ENCODE measurements at places on chromosomes 1 and 21.
A peak's percentile ranks its signal among the peaks of the same experiment; 100 is the strongest.

DNA sequence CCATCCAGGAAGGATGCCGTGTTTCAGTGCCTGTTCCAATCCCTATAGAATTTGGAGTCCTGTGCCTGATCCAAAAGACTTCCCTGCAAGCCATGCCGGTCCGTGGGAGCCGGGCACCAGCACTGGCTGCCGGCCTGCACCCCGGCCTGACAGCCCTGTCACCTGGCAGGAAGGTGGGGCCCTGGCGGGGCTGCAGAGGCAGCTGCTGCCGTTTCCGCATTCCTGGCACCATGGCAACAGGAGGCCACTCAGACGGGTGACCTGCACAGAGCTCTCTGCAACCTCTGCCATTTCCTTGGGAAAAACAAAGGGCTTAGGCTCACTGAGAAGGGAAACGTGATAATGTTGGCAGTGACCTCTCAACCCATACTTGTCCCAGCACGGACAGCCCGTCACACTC lies 63.2 kb upstream of the TMEM51 start:
- peak; percentile 56 for DNase-seq

- DNase-seq = no peak
Measured at GRCh38 chr1:45574105-45574626, 9.7 kb upstream of the NASP start.

DNA sequence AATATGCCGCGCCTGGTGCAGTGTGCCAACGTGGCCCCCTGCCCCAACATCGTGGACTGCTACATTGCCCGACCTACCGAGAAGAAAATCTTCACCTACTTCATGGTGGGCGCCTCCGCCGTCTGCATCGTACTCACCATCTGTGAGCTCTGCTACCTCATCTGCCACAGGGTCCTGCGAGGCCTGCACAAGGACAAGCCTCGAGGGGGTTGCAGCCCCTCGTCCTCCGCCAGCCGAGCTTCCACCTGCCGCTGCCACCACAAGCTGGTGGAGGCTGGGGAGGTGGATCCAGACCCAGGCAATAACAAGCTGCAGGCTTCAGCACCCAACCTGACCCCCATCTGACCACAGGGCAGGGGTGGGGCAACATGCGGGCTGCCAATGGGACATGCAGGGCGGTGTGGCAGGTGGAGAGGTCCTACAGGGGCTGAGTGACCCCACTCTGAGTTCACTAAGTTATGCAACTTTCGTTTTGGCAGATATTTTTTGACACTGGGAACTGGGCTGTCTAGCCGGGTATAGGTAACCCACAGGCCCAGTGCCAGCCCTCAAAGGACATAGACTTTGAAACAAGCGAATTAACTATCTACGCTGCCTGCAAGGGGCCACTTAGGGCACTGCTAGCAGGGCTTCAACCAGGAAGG lies 4.3 kb downstream of the GJB3 start:
- no peak for DNase-seq

DNA sequence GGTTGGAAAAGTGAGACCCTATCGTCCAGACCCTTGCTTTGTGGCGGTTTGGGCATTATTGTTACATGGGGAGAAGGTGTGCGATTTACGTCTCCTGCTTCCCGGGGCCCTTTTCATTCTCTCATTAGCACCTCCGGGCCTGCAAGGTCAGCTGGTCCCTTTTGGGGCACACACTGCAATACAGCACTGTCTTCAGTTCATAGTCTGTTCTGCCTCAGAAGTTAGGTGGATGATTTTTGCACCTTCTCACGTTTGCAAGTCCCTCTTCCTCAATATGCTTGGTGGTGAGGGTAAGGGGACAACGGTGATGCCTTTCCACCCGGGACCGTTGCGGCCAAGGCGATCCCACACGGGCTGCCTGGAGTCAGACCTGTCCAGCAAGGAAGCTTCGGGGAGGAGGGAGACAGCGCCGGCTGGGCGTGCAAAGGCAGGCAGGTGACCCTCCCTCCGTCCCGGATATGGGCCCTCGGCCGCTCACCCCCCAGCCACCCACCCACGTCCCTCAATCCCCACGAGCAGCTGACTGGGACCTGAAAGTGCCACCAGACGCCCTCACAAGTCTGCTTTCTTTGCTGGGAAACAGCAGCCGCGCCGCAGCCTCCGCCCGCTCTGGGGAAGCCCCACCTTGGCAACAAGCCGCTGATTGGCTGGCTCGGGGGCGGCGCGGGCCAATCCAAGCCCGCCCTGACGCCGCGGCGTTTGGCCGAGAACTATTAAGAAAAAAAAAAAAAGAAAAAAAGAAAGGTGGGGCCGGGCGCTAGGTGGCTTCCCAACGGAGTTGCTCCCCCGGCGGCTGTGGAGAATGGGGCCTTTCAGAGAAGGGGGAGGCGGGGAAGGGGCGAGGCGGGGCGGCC lies 21.7 kb downstream of the BTG2 start:
- peak; percentile 95 for DNase-seq

DNA sequence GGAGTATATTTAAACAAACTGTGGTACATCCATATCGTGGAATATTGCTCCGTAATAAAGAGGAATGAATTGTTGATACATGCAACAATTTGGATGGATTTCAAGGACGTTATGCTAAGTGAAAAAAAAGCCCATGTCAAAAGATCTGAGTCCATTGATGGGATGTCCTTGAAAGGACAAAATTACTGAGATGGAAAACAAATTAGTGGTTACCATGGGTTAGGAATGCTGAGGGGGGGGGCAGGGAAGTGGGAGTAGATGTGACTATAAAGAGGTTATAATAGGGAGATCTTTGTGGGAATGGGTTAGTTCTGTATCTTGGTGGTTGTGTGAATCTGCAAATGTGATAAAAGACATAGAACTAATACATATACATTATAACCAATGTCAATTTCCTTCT lies 409.3 kb downstream of the SRGAP2C start:
- no peak for DNase-seq

DNA sequence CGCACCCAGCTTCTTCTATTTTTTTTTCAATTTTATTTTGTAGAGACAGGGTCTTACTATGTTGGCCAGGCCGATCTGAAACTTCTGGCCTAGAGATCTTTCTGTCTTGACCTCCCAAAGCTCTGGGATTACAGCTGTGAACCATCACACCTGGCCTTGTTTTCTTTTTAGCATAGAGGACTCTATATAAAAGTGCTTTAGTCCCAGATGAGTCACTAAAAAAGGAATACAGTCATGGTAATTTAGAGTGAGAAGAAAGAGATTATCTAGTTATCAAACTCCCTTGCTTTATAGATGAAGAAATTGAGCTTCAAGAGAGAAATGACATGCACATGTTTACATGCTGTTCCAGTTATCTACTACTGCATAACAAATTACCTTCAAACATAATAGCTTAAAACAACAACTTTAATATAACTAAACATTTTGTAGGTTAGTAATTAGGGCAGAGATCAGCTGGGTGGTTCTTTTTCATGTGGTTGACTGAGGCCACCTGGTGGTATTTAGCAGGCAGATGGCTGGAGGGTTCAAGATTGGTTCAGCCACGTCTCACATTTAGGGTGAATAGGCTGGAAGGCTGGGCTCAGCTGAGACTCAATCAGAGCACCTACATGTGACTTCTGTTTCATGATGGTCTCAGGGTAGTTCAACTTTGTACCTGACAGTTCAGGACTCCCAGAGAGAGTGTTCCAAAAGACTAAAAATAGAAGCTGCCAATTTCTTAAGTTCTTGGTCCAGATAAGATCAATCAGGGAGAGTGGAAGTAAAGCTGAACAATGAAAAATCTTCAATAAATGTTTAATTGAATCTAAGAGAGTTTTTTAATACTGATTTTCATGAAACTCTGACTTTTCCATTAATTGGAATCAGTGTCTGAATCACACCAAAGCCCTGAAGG lies 16.9 kb upstream of the MTF2 start:
- peak; percentile 73 for DNase-seq

DNA sequence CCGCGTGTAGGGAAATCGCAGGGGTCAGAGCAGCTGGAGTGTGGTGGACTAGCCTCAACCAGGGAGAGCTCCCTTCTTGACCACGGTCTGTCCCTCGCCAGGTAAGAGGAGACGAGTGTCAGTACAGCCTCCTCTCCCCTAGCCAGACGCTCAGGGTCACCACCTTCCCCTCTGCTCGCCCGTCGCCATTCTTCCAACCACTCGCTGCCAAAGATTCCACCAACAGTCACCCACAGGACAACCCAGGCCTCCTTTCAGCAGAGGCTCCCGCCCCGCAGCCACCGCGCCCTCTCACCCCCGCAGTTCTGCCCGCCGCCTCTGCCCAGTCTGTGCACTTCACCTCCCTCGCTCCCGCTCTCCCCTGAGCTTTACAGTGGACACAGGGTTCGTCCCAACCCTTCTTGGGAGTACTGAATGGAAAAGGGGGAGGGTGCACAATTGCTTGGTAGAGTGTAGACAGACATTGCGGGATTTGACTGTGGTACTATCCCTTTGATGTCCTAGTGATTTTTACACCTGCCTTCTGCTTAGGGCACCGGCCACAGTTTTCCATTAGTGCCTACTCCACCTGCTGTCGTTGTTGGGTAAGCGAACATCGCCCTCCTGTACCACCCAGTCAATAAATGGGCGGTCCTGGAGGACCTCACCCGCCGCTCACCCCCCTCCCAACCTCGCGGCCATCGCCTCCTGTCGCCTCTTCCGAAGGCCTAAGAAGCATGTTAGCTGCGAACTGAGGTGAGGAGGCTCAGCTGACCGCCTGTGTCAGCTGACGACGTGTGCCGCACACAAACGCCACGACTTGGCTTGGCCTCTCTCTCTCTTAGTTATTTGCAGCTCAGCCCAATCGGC lies 9.2 kb upstream of the NBPF11 start:
- no peak for DNase-seq

GRCh38 chr1:240312872-240313271 lies 221.2 kb downstream of the FMN2 start:
- DNase-seq = no peak

GRCh38 chr1:21262293-21263051 lies 27.8 kb downstream of the ECE1 start:
- no peak for DNase-seq

DNA sequence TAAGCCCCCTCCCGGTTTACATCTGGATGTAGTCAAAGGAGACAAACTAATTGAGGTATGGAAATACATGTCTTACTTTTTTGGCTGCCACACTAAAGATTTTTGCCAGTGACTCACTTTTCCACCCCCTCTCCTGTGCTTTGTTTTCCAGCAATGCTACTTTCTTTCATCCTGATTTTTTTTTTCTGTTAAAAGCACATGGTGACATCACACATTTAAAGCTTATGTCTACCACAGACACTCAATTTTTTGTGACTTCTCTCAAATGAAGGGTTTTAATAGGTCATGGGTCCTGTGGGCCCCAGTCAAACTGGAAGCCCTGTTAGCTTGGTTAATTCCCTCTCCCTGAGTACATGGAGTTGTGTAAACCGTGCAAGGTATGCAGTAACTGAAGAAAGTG lies 2.2 kb downstream of the PPP1R8 start:
- no peak for DNase-seq

DNA sequence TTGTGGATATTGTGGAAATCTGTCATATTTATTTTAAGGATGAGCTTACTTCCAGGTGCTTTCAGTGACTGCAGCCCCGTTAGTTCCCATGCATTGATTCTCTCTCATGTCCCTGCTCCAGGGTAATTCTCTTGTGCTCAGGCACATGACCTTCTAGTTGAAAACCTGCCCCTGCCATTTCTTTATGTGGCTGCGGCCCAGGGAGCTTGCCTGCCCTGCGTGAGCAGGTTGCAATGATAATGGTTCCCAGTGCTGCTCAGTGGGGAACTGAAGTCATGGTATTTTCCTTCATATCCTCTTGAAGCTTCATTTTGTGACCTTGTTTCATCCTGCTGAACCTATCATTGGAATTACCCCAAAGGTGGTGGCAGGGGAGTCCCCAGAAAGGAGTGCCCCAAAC lies 229.8 kb downstream of the DISC1 start:
- DNase-seq = no peak

- DNase-seq = no peak
Measured at GRCh38 chr1:39652105-39652504, 12.7 kb upstream of the HEYL start.

DNA sequence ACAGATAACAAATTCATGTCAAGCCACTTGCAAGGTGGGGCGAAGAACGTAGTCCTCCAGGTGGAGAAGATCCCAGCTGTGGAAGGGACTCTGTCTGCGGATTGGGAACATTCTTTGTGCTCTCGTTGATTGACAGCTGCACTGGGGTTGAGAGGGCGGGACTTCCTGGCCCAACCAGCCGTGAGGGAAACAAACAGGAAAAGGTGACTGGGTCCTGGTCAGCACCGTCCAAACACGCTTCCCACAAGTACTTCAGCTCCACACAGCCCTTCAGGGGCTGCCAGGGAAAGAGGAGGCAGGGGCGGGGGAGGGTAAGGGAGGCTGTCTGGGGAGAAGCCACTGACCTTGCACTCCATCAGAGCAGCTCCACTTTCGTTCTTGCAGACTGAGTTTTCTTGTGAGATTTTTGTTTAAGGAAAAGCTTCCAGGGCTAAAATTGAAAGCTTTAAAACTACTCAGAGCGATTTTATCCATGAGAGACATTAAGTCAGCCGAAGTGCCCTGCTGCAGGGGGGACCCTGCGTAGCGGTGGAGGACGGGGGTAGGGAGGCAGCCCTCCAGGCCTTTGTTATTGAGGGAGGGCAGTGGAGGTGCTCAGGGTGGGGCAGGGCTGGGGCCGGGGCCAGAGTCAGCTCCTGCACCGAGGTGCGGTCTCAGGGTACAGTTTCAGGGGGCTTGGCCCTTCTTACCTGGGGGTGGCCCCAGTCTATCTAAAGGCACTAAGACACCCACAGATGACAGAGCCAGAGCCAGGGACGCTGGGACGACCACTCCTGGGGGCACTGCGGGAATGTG lies 21.6 kb upstream of the STUM start:
- no peak for DNase-seq

DNA sequence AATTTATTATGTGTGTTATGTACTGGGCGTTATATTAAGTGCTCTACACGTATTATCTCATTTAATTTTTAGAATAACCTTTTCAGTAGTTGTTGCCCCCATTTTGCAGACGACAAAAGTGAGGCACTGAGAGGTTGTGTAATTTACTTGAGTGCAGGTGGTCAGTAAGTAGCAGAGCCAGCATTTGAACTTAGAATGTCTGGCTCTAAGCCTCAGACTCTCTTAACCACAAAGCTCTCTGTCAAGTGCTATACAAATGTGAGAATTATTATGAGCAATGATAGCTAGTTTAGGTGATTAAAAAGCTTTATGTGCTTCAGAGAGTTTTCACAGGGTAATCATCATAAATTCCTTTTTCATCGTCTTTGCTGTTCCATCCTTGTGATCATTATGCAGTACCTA lies 96.3 kb upstream of the UBE2U start:
- no peak for DNase-seq

GRCh38 chr1:34379911-34380310 lies 203.2 kb downstream of the C1orf94 start:
- no peak for DNase-seq

DNA sequence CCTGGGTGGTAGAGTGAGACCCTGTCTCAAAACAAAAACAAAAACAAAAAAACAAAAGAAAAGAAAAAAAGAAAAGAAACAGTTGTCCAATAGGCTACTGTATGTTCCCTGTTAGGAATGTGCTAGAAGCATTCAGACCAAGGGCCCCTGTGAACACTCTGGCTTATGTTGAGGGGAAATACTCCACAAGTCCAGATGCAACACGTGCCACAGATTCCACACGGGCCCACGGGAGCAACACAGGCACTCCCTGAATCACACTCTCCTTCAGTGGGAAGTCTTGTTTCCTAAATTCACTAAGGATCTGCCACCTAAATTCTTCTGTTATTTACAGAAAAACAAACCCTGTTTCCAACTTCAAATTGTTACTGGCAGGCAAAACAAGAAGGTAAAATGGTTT lies 291.1 kb downstream of the PCP4 start:
- no peak for DNase-seq

All from NAMALWA (cell line).